ENCODE measurements at places on chromosomes 5 and 9. TPM values are rescaled to one million over a fixed set of nuclear protein-coding genes. Genes with fewer than 3 reads are reported as not detected.
A peak's percentile ranks its signal among the peaks of the same experiment; 100 is the strongest.

Gene ZNF883
- 44.4 TPM for total RNA-seq

DNA sequence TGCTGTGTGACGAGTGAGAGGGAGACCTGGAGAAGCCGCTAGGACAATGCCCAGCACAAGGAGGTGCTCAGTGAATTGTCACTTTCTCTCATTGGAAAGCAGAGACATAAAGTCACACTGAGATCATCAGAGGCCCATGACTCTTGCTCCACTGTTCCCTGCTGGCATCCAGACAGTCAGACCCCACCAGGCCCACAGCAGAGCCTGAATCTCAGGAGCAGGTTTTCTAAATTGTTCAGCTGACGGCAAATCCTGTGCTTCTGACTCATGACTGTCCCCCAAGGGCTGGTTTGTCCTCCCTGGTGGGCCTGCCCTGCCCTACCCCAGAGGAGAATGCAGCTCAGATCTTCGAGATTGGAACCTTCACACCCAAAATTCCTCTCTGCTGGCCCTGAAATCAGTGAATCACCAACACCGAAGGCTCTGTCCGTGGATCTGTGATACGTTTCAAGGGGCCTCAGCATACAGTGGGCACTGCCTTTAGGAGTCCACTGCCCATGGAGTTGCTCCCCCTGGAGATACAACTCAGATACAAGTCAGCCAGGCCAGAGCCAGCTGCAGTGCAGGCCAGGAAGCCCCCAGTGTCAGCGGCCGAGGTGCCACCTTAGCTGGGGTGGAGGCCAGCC is 2.7 kb downstream of the PTGES start:
- no peaks in the 10 kb centered on the region for H3K27me3 ChIP-seq
- DNase-seq, result no peak
- peaks cover 9% of the 10 kb centered on the region for H3K4me1 ChIP-seq
- no peak overlapping the region for H3K27ac ChIP-seq

DNA sequence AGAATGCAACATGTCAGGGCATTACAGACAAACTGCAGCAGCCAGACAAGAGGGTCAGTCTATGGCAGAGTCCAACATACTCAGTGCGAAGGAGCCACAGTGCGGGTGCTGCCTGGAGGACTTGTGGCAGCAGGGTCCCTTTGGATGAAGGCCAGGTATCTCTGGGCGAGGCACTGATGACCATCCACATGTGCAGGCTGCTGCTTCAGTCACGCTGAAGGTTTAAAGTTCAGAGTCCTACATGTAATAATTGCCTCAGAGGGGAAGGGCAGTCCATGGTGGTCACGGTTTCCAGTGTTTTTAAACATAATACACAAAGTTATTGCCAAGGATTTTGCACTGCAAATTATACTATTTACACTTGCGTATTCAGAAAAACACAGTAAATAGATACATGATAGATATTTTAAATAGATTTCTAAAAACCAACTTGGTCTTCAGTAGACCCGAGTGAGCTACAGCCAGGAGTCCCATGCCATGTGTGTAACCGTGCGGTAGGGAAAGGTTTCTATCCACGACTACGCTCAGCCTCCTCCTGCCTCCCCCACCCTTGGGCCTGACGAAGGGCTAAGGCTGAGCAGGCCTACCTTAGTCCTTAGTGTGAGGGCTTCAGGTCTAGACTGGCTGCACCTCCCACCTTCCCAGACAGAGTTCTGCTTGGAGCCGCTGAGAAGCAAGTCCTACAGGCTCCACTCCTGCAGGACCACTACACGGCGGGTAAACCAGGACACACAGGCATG is 76.2 kb downstream of the GPR21 start:
- no peak overlapping the region for H3K27ac ChIP-seq
- peaks cover 11% of the 10 kb centered on the region for H3K4me1 ChIP-seq
- no peak for DNase-seq
- H3K27me3 ChIP-seq, result no peaks in the 10 kb centered on the region
- H3K4me3 ChIP-seq, result no peak overlapping the region

DNA sequence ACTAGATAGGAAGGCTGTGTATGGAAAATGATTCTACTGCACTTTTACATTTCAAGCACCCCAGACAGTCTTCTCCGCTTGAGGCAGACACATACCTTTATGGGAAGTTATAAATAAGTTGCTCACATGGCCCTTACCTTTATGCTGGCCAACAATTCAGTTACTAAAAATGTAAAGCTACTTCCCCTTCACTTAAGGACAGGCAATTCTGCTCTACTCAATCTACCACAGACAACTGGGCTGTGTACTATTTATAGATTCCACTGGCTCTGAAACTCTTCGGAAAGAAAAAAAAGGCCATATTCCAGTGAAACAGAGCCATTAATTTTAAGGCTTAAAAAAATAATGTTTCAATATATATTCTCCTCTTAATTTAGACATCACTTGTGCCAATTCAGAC is 59.4 kb downstream of the ELAVL2 start:
- DNase-seq, result no peak
- H3K36me3 ChIP-seq, result peaks cover 4% of the 10 kb centered on the region
- no peak overlapping the region for H3K4me3 ChIP-seq
- no peak overlapping the region for H3K27ac ChIP-seq

DNA sequence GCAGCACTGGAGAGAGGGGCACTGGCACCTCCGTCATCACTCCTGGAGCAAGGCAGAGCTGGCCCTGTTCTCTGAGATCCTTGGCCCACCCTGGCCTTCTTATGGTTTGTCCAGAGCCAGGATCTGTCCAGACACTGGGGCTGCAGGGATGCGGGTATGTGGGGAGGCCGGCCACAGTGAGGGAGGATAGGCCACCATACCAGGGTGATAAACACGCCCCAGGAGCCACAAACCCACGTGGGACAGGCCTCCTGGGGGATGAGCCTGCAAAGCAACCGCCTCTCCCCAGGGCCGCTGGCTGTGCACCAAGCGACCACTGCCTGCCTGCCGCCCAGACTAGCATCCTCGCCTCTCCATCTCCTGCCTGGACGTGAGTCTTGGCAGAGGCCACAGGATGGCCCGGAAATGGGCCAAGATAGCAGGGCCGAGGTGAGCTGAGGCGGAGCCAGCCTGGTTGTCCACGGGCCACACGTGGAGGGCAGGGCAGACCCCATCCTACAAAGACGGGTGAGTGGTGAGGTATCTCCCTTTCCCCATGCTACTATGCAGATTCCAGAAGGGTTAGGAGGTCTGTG is 4.5 kb downstream of the OBP2A start:
- H3K27ac ChIP-seq, result no peak overlapping the region
- H3K4me3 ChIP-seq, result no peak overlapping the region
- no peaks in the 10 kb centered on the region for H3K4me1 ChIP-seq
- H3K36me3 ChIP-seq, result no peaks in the 10 kb centered on the region
- DNase-seq, result no peak
- no peaks in the 10 kb centered on the region for H3K27me3 ChIP-seq

DNA sequence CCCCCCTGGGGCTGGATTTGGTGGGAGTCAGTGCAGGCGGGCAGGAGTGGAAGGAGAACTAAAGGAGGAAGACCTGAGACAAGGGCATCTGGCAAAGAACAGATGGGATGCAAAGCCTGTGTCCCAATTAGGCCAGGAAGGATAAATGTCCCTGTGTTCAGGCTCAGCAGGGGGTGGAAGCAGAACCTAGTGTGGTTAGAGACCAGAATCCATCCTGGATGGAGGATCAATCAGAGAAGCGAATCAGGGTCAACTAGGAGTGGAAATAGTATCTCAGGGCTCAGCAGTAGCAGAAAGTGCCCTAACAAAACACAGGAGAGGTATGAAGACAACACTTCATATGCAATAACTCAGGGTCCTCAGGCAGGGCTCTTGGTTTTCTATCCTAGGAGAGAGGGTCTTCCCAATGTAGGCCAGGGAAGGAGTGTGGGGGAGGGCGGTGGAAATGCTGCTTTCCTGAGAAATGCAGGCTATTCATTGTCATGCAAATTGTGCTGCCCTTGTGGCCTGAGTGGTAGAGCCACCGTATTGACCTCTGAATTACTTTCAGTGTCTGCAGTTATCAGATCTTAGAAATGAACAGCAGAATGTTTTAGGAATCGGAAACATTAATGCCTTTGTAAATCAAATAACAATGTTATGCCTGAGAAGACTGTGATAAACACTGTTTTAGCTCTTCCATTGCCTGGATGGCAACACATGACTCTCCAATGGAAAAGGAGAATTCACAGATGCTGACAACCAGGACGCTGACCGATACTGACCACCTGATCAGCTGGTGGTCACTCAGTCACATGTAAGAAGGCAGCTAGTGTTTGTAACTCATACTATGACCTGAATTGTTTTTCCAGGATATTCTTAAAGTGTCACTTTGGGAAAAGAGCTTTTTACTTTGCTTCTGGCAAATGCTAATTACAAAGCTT is 323.6 kb downstream of the SEMA5A start:
- H3K27me3 ChIP-seq, result no peaks in the 10 kb centered on the region
- H3K4me1 ChIP-seq, result peaks cover 20% of the 10 kb centered on the region
- peak overlapping the region; percentile 18 for H3K4me3 ChIP-seq
- H3K27ac ChIP-seq, result no peak overlapping the region
- DNase-seq, result peak; percentile 83
- no peaks in the 10 kb centered on the region for H3K36me3 ChIP-seq

- no peak for DNase-seq
- H3K4me1 ChIP-seq, result no peaks in the 10 kb centered on the region
- H3K4me3 ChIP-seq, result no peak overlapping the region
- no peaks in the 10 kb centered on the region for H3K36me3 ChIP-seq
Measured at GRCh38 chr9:5531101-5531882, 21.0 kb downstream of the PDCD1LG2 start.

Data from GM23338 (cell line).